ENCODE measurements at places on chromosomes 12 and 14.

GRCh38 chr12:115572440-115572839 is 705.1 kb downstream of the MED13L start:
- DNase-seq = no peak

GRCh38 chr12:114759635-114760034 is 75.7 kb upstream of the TBX3 start:
- no peak for DNase-seq

- DNase-seq = no peak
These were observed 280.1 kb downstream of the VRK1 start for GRCh38 chr14:97077253-97077653.

GRCh38 chr12:56206452-56207166 is 15.1 kb downstream of the RNF41 start:
- DNase-seq = no peak

- no peak for DNase-seq
These were observed 3.8 kb upstream of the EMP1 start for GRCh38 chr12:13192719-13193118.
